ENCODE measurements at places on chromosomes 1 and 21.

- DNase-seq = no peak
Observed at GRCh38 chr1:79188337-79188736, 181.8 kb upstream of the ADGRL4 start.

- DNase-seq = no peak
Observed at GRCh38 chr21:34875830-34876229, 173.3 kb downstream of the RUNX1 start.

DNA sequence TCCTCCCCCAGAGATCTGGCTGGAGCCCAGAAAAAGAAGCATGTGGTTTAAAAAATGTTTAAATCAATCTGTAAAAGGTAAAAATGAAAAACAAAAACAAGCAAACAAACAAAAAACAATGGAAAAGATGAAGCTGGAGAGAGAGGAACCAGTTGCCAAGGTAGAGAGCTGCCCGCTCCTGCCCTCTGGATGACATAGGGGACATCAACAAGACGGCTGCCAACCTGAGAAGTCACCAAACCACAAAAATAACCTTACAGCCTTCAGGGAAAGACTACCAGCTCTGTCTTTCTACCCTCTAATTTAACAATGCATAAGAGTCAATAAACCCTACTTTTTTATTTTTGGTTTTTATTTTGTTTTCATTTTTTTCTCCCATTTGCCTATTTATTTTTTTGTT, 8.5 kb upstream of the IPO9 start:
- DNase-seq = no peak

- DNase-seq = no peak
Observed at GRCh38 chr21:29323189-29323588, 24.5 kb downstream of the BACH1 start.

- no peak for DNase-seq
Observed at GRCh38 chr1:55073187-55073916, 34.0 kb downstream of the PCSK9 start.

DNA sequence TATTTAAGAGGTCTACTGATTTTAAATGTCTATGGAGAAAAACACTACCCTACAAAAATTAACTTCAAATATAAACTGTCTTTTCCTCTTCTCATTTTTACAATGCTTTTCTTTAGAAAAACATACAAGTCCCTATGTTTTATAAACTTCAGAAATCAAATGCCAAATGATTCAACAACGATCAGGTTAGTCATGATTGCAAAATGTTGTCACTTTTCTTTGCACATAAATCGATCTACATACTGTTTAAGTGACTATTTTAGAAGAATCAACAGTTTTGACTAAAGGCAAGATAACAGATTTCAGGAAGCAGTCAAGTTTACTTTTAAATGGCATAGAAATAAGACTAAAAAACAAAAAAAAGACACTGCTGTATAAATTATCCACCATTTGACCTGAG, 168.7 kb downstream of the GPATCH2 start:
- no peak for DNase-seq

DNA sequence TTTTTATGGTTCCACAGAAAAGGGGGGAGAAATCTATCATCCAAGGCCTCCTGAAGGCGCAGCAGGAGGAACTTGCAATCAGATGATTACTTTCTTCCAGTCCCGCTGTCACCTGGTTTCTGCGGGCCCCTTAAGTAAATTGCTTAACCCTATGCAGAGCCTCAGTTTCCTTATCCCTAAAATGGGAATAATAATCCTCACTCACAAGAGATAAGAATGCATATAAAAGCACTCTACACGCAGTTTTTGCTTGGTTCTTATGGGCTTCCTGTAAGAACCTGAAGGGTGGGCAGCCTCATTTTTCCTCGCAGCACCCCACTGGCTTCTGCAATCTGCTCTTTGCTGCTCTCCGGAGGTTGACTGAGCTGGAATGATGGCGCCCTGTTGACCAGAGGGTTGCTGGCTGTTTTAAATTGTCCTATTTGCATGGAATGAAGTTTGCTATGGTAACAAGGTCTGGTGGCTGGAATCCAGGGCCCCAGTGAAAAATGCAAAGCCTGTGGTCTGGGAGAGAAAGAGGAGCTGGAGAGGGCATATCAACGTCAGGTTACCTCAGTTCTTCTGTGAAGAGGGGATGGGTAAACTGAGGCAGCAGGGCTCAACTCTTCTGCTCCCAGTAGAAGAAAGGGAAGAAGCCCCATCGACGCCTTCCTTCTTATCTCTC, 1.0 kb upstream of the KAZN start:
- no peak for DNase-seq

DNA sequence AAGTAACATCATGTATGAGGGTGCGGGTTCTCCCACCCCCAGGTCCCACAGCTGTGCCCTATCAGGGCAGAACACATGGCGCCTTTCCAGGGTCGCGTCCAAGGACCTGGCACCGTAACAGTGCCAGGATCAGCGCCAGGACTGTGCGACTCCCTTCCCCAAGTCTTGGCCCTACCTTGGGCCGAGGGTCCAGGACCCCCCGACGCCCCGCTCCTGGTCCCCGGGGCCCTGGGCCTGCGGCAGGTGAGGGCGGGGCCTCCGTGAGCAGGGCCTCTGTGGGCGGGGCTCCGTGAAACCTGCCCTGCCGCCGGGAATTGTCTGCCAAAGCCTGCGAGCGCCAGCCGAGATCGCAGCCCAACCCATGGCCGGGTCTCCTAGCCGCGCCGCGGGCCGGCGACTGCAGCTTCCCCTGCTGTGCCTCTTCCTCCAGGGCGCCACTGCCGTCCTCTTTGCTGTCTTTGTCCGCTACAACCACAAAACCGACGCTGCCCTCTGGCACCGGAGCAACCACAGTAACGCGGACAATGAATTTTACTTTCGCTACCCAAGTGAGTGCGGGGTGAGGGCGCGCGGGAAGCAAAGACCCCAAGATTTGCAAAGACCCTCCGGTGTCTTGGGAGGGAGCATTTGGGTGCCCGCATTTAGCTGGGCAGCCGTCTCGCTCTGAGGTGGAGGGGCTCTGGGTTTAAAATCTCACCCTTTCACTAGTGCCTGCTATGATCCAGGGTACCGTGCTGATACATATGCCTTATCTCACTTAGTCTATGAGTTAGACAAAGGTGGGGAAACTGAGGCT, at the start of gene RHBG:
TSS of gene RHBG (plus strand) at position 323 of the 796 bp plus-strand sequence. CDS start at position 362, 39 bp downstream.
- DNase-seq = no peak

DNA sequence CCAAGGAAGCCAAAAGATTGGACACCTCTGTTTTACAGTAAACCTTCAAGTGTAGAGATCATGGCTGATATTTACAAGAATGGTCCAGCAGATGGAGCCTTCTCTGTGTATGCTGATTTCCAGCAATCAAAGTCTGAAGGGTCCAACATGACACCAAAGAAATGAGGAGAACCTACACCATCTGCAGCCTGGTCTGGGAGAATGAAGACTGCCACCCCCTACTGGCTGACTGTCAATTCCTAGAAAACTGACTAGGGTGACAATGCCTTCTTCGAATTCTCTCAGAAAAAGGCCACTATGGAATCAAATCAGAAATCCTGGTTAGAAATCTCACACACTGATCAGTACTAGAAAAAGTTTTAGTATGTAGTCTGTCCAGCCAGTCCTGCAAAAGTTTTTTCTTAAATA, 83.3 kb downstream of the CDC42BPA start:
- no peak for DNase-seq

DNA sequence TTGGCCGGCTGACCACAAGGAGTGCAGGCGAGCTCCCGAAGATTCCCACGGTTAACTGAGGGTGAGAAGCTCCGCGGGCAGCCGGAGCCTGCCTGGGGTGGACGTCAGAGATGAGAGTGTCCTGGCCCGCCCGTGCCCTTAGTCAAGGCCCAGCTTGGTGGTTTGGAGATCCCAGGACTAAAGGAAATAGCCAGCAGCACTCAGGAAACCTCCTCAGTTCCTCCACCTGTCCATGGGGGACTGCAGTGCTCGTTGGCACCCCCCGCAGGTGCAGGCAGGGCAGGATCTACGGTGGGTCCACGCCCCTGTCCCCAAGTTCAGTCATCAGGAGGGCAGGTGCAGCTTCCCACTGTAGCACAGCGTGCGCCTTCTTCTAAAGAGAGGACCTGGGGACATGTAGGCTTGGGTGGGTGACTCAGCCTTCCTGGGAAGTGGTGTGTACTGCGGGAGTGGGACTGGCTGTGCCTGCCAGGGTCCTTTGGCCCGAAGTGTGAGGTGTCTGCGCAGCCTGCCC, 32.5 kb downstream of the SLX9 start:
- DNase-seq = no peak

GRCh38 chr1:7902478-7903085, 38.1 kb downstream of the TNFRSF9 start:
- DNase-seq = peak; percentile 17

- no peak for DNase-seq
Observed at GRCh38 chr1:75338616-75339483, 204.7 kb downstream of the LHX8 start.

- DNase-seq = no peak
Observed at GRCh38 chr1:227892489-227893299, 55.0 kb downstream of the WNT9A start.

DNA sequence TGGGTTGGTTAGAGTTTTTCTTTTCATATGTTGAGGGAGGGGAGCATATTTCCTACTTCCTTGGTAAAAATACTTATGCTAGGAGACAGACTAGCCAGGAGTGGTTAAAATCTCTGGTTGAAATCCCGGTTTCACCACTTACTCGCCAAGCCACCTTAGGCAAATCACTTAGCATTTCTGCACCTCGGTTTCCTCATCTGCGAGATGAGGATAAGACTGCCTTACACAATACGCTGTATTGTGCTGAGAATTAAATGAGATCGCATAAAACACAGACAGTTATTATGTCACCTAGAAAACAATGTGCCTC, 1.4 kb downstream of the IFFO2 start:
- no peak for DNase-seq

DNA sequence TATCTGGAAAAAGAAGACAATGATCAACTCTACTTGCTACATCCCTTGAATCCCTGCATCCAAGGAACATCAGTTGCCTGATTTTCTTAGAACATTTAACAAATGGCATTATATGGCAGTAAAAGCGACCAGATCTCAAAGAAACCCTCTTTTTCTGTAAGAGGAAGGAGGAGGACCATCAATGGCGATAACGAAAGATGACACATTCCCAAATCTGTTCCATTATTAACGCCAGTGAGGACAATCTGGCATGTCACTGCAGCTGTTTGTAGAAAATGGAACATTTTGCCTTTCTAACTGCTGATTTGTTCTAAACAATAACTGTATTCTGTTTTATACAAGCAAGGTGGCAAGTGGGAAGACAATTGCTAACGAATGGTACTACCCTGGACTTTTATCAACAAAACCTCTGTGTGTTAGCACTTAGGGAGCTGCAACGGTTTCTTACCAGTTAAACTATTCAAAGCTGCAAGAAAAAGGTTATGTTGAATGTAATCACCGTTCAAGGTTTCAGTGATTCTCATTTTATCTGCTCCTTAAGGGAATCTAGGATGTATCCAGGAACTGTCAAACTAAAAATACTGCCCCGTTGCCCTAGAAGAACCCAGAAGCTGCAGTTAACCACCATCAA, 251.9 kb downstream of the SDCCAG8 start:
- no peak for DNase-seq

DNA sequence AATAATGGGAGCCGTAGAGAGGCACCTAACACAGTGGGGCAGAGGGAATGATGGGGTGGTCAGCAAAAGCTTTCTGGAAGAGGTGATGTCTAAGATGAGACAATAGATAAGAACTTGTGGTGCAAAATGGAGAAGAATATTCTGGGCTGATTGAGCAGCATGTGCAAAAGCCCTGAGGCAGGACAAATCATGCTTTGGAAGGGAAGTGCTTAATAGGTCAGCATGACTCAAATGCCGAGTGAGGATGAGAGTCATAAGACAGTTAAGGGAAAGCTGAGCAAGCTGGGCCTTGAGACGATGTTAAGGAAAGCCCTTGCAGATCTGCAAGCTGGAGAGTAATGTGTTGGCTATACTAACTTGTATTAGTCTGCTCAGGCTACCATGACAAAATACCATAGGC, 37.3 kb upstream of the ASB17 start:
- no peak for DNase-seq

GRCh38 chr1:229059671-229060539, 211.0 kb upstream of the RAB4A start:
- no peak for DNase-seq

DNA sequence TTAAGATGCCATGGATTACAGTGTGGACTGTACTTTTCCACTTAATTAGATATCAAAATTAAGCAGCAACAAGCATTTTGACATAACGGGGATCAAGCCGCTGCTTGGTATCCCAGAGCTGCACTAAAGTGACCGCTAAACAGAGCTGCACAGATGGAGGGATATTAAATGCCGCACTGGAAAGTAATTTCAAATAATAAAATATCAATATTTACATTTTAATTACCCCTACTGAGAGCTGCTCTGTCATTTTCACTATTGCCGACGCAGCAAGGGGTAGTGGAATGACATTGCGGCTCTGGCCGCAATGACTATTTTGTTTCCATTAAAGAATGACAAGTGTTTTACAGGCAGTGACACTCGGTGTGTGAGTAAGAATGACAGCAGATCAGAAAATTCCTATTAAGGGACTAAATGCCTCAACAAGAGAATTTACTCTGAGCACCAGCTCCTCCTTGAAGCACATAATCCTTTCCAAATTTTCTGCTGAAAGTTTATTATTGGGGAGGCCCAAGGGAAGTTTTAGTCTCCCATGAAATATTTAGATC, 109.1 kb upstream of the USH2A start:
- DNase-seq = no peak

- no peak for DNase-seq
Observed at GRCh38 chr1:34002810-34003209, 138.9 kb downstream of the HMGB4 start.
